ENCODE measurements at places on chromosomes 5 and 9. TPM values are rescaled to one million over a fixed set of nuclear protein-coding genes. Genes with fewer than 3 reads are reported as not detected.

Gene SPINK13
- not detected for total RNA-seq

Gene IL4
- not detected for total RNA-seq

Gene PRUNE2
- total RNA-seq = not detected

Gene SLC31A2
- total RNA-seq = 7.0 TPM

Gene CD180
- total RNA-seq = not detected

Gene PIP5K1B
- total RNA-seq = not detected

Gene PPIC
- 17.7 TPM for total RNA-seq

Gene NUTM2G
- total RNA-seq = not detected

Gene SPATA9
- total RNA-seq = not detected

Gene HK3
- not detected for total RNA-seq

Gene RIMOC1
- total RNA-seq = 9.8 TPM

Gene SMARCA2
- total RNA-seq = 41.6 TPM

Gene LCN1
- not detected for total RNA-seq

Gene SH3GL2
- total RNA-seq = not detected

Gene EGFL7
- total RNA-seq = 51.0 TPM

Gene TIMD4
- 1.2 TPM for total RNA-seq

Gene DMGDH
- total RNA-seq = not detected

Gene MATR3
- 181 TPM for total RNA-seq

Gene GDA
- 1.5 TPM for total RNA-seq

All from A549 treated with ZK216348 at 1 μM for 4 hours (cell line).